Fibroblast of upper back skin (primary cell): ENCODE measurements at places on chromosomes 16 and 17.

GRCh38 chr16:27199235-27199586 lies 4.1 kb upstream of the KDM8 start:
- DNase-seq = no peak

- DNase-seq = no peak
These were observed 36.1 kb upstream of the MYH2 start for GRCh38 chr17:10585529-10585928.

- peak; percentile 59 for DNase-seq
These were observed 27.0 kb downstream of the ASIC2 start for GRCh38 chr17:33266116-33266515.

- no peak for DNase-seq
These were observed 14.3 kb downstream of the HBQ1 start for GRCh38 chr16:194516-194915.

- no peak for DNase-seq
These were observed 354 bp upstream of the ESRP2 start for GRCh38 chr16:68236137-68236825.

DNA sequence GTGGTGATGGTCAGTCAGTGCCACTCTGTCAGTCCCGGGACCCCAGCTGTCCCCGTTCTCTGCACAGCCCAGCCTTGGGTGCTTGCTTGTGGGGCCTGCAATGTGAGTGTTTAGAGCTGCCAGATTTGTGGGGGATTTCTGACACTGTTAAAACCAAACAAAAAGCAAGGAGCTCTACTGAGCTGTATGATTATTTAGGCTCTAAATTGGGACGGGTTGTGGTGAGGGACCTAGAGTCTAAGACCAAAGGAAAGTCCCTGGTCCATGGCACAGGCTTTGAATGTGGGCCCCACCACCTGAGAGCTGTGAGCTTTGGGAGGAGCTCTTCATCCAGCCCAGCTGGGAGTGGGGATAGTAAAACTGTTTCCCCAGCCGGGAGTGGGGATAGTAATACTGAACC lies 63.3 kb downstream of the KSR1 start:
- DNase-seq = no peak

DNA sequence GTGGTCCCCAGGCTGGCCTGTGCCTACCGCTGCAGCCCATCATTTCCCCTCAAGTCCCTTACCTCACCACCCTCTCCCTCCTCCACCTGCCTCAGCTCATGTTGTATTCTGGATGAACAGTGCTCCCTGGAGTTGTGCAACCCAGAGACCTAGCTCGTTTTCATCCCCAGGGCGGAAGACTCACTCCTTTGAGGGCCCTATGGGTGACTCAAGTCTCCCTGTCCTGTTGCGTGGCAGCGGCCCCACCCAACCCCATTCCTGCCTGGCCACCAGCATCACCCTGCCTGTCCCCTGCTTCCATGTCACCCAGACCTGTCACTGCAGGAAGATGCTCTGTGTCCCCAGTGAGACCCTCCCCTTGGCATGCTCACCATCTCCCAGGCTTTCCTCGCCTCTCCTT lies 3.3 kb downstream of the ALOX12B start:
- DNase-seq = no peak

DNA sequence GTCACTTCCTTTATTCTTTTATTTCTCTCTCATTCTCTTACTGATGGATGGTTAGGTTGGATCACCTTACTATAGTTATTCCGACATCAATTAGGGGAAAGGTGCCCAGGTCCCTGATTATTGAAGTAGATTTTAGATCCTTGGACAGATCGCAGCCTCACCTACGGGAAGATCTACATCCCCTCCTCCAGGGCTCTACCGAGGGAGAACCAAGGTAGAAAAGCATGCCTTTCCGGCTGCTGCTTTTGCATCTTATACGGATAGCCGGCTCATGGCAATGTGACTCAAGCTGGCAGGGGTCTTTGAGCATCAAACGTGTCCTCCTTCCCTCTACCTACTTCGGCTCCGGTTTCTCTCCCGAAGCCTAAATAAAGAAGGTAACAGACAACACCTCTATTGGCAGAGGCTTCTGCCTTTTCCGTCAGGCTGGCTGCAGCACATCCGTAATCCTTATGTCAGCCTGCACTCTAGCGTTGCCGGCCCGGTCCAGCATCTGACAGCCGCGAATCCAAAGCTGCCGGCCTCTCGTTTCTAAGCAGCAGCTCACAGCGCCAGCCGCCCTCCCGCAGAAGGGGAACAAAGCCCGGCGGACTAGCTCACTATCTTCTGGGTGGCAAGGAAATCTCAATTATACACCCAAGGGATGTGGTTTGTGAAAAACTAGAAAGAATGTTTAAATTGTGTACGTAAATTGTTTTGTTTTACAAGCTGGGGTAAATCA lies 46.9 kb downstream of the IRX6 start:
- DNase-seq = peak; percentile 66

- no peak for DNase-seq
These were observed 18.9 kb upstream of the MFSD6L start for GRCh38 chr17:8818047-8818446.

GRCh38 chr17:31588034-31588433 lies 196.6 kb downstream of the RAB11FIP4 start:
- no peak for DNase-seq

GRCh38 chr16:78694414-78694813 lies 595.0 kb downstream of the WWOX start:
- DNase-seq = no peak

DNA sequence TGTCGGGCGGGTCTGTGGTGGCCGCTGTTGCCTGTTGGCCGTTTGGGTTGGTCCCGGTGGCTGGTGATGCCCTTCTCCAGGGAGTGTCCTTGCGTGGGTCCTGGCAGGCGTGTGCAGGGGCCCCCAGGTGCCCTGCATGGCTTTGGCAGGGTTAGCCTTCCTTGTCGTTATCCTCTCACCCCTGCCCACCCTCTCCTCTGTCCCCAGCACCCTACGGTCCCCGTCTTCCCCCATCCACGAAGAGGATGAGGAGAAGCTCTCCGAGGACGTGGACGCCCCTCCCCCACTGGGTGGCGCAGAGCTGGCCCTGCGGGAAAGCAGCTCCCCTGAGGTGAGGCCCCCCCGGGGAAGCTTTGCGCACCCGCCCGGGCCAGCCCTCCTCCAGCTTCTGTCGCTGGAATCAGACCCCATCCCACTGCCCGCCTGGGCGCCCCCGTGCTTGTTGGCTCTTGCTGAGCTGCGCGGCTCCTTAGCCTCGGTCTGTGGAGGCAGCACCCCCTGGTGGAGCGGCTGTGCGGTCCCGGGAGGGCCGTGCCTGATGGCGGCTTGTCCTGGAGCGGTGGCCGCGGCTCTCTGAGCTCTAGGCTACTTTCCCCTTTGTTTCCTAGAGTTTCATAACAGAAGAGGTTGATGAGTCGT lies 10.6 kb upstream of the NUDT16L1 start:
- DNase-seq = no peak

DNA sequence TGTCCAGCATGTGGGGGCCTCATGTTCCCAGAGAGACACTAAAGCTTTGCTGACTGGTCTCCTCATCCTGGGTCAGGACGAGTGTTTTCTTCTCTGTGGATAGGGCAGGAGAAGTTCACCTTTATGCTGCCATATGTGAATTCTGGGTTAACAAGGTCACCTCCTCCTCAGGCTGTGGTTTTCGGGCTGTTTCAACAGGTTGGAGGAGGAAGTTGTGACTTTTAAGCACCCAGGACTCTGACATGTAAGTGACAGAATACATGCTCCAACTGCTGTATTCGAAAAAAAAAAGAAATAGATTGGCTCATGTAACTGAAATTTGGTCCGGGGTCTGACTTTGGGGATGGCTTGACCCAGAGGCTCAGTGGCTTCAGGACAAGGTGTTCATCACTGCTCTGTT lies 54.2 kb downstream of the SNX20 start:
- DNase-seq = no peak

GRCh38 chr17:17993366-17993765 lies 20.7 kb downstream of the DRC3 start:
- DNase-seq = peak; percentile 10

DNA sequence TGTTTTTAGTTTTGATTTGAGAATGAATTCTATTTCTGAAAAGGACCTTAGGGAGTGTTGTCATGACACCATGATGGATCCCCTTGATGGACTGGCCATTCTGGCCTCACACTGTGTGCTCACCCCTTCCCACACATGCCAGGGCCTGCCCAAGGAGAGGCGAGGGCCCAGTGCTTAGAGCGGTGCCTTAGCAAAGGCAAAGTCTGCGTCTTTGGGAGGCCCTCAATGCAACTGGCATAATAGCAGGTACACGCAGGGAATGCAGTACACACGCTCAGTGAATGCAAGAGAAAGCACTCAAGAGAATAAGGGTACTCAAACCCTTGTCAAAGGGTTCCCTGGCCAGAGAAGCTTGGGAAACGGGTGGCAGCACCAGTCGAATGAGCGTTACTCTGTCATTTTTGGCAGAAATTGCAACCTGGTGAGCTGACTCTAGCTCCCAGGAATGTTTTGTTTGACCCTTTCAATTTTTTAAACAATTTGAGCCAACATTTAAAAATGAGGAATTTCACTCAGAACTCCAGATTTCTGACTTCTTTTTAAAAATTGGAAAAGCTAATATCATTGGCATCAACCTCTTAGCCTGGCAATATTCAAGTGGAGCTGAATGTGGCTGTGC lies 32.1 kb downstream of the NKD1 start:
- DNase-seq = no peak

DNA sequence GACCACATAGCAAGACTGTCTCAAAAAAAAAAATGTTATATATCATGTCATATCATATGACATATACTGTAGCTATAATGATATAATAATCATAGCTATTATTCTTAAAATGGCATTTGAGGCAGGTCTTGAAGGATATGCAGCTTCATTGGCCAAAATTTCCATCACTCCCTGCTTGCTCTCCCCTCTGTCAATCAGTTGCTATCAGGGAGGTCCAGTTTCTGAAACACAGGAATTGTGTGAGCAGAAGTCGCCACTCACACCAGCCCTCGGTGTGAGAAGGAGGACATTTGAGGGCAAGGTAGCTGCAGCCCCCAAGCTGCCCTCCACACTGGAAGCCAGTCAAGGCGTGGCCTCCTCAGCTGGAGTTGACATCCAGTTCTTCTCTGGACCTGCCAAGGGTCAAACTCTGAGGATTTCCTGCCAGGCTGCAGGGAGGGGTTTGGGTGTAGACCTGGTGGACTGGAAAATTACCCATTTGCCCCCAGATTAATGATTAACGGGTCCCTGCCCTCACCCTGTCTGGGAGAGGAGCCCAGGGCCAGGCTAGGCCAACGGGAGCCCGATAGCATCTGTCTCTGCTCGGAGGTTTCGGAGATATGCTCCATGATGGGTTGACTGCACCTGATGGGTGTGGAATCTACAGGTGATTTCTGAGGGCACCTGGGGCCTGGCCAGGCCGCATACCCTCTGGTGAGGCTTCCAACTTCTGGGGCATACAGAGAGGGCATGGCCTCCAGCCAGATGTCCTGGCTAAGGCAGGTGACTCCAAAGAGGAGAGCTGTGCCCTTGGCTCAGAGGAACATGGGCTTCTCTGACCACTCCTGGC lies 18.8 kb downstream of the WNT9B start:
- DNase-seq = no peak

DNA sequence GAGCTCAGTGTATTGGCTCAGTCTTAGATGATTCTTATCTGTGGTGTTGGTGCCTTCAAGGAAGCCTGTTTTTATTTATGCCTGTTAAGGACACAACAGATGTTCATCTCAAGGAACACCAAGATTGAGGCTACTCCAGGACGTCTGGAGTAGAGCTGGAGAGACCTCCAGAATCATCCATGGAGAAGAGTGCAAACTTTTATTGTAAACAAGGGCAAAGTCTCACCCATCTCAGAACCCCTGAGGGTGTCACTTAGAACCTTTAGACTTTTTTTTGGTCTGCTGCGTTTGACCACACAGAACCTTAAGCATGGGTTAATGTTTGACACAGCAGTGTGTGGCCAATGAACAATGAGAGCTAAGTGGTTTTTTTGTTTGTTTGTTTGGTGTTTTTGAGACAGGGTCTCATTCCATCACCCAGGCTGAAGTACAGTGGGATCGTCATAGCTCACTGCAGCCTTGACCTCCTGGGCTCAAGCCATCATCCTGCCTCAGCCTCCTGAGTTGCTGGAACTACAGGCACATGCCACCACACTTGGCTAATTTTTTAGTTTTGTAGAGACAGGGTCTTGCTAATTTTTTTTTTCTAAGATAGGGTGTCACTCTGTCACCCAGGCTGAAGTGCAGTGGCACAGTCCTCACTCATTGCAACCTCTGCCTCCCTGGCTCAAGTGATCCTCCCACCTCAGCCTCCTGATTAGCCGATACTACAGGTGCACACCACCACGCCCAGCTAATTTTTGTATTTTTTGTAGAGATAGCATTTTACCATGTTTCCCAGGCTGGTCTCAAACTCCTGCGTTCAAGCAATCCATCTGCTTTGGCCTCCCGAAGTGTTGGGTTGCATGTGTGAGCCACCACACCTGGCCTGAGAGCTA lies 16.3 kb downstream of the SLC47A1 start:
- DNase-seq = no peak

- DNase-seq = no peak
These were observed 68.4 kb upstream of the TNRC6C start for GRCh38 chr17:77889866-77890760.

DNA sequence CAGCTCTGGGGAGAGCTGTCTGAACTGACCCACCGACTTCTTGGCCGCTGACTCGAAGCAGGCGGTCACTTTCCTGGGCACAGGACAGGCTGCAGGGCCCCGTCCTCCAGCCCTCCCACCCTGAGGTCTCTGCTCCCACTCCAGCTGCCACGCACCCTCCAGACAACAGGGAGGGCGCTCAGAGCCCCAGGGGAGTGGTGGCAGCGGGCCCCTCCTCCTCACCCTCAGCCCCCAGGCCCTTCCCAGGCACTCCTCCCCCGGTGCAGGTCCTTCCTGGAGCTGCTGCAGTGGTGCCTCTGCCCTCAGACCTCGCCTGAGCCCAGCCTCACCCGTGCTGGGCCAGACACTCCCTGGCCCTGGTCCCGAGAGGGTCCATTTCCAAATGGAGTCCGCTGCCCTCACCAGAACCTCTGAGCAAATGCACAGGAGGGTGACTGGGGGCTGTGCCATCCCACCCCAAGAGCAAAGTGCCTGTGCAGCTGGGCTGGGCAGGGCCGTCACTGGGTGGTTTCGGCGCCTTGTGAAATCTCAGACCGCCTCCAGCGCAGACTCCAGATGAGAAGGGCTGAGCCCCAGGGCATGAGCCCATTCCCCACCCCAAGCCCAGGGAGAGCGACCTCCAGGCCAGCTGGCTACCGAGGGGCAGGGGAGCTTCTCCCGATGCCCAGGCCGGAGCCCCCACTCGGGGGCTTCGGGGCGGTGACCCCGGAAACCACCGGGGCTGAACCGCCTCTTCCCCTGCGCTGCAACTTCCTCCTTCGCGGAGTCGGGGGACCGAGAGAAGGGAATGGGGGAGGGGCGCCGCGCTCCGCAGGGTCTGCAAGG lies 717 bp downstream of the CYBA start:
- peak; percentile 20 for DNase-seq
